ENCODE measurements at places on chromosomes 1 and 21. TPM values are rescaled to one million over a fixed set of nuclear protein-coding genes. Genes with fewer than 3 reads are reported as not detected.

DNA sequence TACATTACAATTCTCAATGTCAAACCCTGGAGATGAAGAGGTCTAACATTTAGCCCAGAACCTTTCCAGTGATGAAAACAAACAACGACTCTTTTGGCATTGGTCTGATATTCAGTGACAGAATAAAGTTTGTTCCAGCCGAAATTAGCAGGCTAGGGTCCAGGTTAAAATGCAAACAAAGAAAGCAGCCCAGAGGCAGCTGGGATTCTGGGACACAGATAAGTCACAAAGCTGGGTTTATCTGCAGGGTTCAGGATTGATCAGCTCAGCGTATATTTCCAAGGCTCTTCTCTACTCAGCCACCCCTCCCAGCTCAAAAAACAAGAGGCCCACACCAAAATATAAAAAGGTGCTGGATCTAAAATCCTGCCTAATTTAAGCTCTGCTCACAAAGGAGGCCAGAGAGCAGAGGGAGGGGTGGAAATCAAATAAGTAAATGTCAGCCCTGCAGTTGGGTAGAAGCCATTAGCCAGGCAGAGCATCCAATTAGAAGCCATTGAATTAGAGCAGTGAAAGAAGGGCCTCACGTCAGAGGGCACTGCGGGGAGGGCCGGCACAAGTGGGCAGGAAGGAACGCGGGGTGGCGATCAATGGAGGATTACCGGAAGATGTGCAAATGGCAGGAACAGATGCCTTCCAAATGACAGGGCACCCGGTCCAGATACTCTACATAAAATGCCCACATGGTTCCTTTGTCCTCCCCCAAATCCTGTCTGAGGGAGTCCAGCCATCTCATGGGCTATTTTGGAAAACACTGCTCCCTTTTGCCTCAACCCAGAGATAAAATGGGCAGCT lies 3.2 kb upstream of the KLHDC8A start:
- DNase-seq = peak; percentile 22

GRCh38 chr1:5428351-5428750 lies 563.9 kb downstream of the NPHP4 start:
- no peak for DNase-seq

GRCh38 chr1:156750191-156750672 lies 1.2 kb downstream of the HDGF start:
- DNase-seq = peak; percentile 76

GRCh38 chr1:63888984-63889383 lies 115.2 kb downstream of the ROR1 start:
- DNase-seq = no peak

Gene TRIM58
- total RNA-seq = 4.1 TPM

Gene OR11L1
- total RNA-seq = not detected

Gene TCHHL1
- total RNA-seq = not detected
